Heart left ventricle (tissue), 16 donors: ENCODE measurements at places on chromosomes 11 and 22. TPM values are rescaled to one million over a fixed set of nuclear protein-coding genes. Genes with fewer than 3 reads are reported as not detected.

DNA sequence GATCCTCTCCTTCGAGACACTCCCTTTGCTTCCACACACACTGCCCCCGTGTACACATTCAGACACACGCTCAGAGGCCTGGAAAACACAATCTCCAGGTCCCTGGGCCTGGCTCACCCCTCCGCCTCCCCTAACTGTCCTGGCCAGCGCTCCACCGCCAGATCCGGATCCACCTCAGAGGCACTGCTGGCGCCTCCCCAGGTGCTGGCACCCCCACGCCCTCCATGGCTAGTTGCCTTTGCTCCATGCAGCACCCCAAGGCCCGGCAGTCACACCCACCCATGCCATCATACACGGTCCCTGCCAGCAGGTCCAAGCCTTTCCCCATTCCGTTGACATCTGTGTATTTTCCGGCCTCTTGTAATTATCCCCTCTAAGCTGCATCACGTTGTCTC lies 11.1 kb downstream of the SPTBN2 start:
- H3K36me3 ChIP-seq: no peaks in the 10 kb centered on the region
- no peaks in the 10 kb centered on the region for H3K27me3 ChIP-seq

TRIM77 gene
- not detected for total RNA-seq

DNA sequence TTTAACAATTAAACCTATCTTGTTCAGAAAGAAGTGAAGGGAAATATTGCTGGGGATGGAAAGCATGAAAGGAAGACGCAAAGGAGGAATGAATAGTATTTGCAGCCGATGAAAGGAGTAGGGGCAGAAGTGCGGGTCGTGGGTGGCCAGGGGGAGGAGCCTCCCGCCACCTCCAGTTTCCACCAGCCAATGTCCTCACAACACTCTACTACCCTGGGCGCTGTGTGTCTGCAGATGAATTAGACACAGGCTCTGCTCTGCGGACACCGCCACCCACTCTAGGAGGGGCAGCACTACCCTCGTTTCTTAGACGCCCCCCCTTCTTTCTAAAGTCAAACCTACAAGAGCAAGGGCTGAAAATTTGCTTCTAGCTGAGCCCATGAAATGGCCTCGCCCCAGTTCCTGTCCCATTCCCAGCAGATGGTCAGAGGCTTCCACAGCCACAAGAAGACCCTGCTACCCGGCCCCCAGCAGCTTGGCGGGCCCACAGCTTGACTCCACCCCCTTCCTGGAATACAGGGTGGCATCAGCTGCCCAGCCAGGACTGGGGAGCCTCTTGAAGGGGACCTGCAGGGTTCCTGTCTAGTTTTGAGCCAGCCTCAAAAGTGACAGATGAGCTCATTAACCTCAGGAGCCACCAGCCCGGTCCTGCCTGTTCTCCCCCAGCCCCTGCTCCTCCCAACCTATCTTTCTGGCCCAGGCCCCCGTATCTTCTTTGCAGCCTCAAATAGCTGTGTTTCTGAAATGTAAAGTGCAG lies 268.1 kb downstream of the BUD13 start:
- H3K27ac ChIP-seq: no peak overlapping the region
- H3K27me3 ChIP-seq: peaks cover 11% of the 10 kb centered on the region
- H3K36me3 ChIP-seq: no peaks in the 10 kb centered on the region
- no peak for DNase-seq

EMID1 gene
- total RNA-seq: 1.1 TPM

SLC6A5 gene
- total RNA-seq: not detected

GRCh38 chr22:35334004-35334403 lies 34.3 kb downstream of the TOM1 start:
- no peak overlapping the region for H3K4me3 ChIP-seq
- H3K36me3 ChIP-seq: peaks cover 78% of the 10 kb centered on the region
- no peaks in the 10 kb centered on the region for H3K27me3 ChIP-seq
- no peak overlapping the region for H3K27ac ChIP-seq
- peaks cover 32% of the 10 kb centered on the region for H3K4me1 ChIP-seq

B3GAT1 gene
- total RNA-seq: 0.42 TPM

- H3K4me3 ChIP-seq: no peak overlapping the region
- no peak for DNase-seq
- no peaks in the 10 kb centered on the region for H3K36me3 ChIP-seq
- H3K27ac ChIP-seq: peak overlapping the region; percentile 39
- H3K4me1 ChIP-seq: peaks cover 9% of the 10 kb centered on the region
These were observed 12.2 kb downstream of the MRGPRF start for GRCh38 chr11:69000831-69001242.

OR4D9 gene
- total RNA-seq: not detected

- H3K36me3 ChIP-seq: no peaks in the 10 kb centered on the region
- no peak overlapping the region for H3K4me3 ChIP-seq
- peak overlapping the region; percentile 80 for H3K27ac ChIP-seq
- H3K4me1 ChIP-seq: peaks cover 11% of the 10 kb centered on the region
These were observed 35.9 kb downstream of the RPL3 start for GRCh38 chr22:39283322-39284141.

GRCh38 chr11:134126217-134126822 lies 57.4 kb downstream of the JAM3 start:
- H3K27ac ChIP-seq: peak overlapping the region; percentile 74
- no peaks in the 10 kb centered on the region for H3K36me3 ChIP-seq
- H3K27me3 ChIP-seq: no peaks in the 10 kb centered on the region
- no peak overlapping the region for H3K4me3 ChIP-seq
